ENCODE measurements at places on chromosomes 6 and 20. TPM values are rescaled to one million over a fixed set of nuclear protein-coding genes. Genes with fewer than 3 reads are reported as not detected.
A peak's percentile ranks its signal among the peaks of the same experiment; 100 is the strongest.

The SLC22A1 gene
- polyA plus RNA-seq: 0.10 TPM

- no peak for DNase-seq
Measured at GRCh38 chr6:149170564-149171452, 146.7 kb upstream of the TAB2 start.

DNA sequence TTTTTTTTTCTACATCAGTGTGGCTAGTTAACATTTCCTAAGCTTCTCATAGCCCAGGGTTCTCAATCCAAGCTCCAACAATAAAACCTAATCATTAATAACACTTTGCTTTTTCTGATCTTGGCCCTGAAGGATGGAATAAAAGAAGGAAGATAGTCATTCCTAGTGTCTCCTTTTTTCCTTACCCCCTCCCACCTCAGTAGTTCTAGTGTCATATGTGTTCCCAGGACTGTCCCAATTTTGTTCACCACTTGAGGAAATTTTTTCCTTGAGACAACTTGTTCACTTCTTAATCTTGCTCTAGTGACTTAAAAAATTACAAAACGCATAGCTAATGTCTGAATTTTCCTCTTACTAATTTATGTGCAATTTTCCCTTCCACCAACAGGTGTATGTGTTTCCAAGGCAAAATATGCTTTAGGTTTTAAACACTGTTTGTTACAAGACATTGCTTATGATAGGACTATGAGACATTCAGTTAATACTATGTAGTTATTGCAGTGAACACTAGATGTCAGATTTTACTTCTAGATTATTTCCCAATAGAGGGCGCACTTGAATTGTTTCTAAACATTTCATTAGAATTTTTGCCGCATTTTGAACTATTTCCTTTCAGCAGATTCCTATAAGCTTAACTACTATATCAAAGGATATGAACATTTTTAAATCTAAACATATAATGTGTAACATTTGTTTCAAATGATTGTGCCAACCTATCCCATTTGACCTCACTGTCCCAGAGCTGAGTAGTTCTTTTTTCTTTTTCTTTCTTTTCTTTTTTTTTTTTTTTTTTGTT lies 18.5 kb upstream of the C6orf141 start:
- peak; percentile 15 for DNase-seq

DNA sequence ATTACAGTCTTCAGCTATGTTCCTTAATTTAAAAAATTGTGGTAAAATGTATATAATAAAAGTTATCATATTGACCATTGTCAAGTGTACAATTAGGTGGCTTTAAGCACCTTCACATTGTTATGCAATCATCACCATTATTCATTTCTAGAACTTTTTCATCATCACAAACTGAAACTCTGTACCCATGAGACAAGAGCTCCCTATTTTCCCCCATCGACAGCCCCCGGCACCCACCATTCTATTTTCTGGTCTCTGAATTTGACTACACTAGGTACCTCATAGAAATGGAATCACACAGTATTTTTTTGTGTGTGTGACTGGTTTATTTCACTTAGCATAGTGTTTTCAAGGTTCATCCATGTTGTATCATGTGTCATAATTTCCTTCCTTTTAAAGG lies 39.7 kb upstream of the FYN start:
- DNase-seq: no peak

GRCh38 chr20:21137078-21137477 lies 11.2 kb downstream of the KIZ start:
- DNase-seq: no peak

DNA sequence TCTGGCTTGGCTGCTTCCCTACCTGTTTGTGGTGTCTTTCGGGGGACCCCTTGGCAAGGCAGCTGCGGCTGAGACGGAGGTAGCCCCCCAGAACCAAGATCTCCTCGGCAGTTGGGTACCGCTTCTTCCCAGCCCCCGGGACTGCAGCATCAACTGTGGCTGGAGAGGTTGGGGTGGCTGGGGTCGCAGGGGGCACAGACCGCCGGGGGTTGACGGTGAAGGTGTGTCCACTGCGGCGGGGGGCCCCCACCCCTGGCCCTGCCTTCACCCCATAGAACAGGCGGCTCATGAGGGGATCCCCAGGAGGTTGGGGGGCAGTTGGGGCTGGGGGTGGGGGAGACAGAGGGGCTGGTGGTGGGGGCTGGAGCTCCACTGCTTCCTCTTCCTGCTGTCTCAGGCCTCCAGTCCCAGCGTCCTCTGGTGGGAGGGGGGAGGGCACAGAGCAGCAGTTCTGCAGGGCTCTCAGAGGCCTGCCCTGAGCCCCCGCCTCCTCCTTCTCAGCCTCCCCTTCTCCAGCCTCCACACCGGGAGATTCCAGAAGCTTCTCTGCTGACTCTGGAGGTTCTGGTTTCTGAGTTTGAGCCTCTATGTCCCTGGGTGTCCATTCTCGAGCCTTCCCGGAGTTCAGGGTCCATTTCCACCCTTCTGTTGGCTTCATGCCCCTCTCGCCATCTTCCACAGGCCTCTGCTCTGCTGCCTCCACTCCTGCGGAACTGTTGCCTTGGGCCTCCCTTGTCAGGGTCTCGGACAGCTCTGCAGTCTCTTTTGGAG lies 1.9 kb downstream of the PPP1R18 start:
- DNase-seq: no peak

DNA sequence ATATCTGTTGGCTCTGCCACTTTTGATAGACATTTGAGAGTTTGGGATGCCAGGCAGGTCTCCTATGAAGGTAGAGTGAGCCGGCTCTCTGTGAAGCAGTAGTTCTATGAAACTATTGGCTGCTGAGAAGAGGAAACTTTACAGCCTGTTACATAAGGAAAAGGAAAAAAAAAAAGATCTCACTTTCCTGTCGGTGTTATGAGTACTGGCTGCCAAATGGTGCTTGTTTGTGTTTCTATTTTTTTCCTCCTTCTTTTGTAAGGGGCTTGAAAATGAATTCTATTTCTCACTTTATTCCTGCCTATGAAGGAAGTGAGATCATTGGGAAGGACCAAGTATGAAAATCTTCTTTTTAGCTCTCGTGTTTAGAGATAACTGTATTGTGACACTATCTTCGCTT lies 73.1 kb upstream of the CLDN20 start:
- DNase-seq: no peak

All from AG04450 (cell line).